Mesendoderm (in vitro differentiated cells): ENCODE measurements at places on chromosomes 11 and 22.

DNA sequence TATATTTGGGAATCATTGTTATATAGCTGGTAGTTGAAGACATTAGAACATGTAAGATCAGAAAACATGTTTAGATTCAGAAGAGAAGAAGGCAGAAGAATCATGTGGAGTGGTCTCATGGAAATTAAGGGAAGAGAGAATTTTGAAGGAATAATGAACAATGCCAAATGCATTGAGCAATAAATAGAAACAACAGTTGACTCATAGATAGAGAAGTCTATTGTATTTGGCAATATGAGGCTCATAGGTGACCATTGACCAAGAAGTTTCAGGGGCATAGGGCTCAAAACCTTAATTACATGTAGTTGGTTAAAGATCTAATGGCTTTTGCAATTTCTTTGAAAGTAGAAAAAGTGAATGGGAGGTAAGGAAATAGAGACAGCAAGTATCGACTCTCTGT, 123.9 kb downstream of the PAX6 start:
- no peak for DNase-seq

GRCh38 chr11:126482586-126483108, 127.2 kb downstream of the ST3GAL4 start:
- DNase-seq = no peak

DNA sequence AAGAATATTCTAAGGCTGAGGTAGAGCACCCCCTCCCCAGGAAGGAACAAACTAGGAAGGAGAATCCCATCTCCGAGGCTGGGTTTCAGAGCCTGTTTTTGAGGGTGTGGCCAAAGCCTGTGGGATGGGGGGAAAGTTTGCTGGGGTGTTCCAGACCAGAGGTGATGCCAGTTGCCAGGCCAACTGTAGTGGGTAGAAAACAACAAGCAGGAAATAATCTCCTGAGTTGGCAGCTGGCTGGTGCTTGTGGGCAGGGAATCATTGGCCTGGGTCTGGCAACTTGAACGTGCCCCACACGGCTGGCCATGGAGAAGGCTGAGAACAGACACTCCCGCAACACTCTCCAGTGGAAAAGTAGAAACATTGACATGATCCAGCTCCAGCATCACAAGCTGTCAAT, 385.6 kb downstream of the ETS1 start:
- DNase-seq = no peak

DNA sequence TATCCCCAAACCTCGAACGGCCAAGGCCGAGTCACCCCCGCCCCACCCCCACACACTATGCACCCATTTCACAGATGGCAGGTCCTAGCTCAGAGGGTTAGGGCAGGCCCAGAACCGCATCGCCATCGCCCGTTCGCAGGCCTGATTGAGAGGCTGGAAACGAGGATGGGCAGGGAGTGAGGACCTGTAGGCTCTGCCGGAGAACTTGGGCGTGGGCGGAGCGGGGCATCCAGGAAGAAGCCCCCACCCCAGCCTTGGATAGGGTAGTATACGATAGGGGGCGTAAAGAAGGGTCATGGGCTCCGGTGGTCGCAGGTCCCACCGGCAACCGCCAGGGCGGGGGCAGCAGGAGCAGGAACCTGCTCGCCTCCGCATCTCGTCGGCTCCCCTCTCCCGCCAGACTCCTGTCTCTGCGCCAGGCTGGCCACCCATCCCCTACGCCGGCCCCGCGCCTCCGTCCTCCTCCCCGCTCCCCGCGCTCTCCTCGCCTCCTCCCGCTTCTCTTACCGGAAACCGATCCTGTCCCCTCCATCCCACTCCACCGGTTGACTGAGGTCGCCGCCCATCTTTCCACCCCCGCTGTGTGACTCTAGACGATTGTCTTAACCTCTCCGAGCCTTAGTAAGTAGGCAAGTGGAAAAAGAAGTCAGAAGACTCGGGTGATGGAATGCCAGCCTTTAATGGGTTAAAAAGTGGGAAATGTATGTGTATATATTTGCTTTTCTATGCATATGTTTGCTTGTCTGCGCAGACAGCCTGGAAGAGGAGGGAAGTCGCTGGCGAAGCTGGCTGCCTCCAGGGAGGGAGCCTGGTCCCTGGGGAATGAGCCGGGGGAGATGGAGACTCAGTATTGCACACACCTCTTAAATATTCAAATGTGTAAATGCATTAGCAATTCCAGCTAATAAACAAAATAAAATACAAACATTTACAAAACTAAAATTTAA, 52.8 kb downstream of the CYTH4 start:
- peak; percentile 50 for DNase-seq

- no peak for DNase-seq
These were observed 33.3 kb downstream of the DENND5A start for GRCh38 chr11:9231848-9232177.

DNA sequence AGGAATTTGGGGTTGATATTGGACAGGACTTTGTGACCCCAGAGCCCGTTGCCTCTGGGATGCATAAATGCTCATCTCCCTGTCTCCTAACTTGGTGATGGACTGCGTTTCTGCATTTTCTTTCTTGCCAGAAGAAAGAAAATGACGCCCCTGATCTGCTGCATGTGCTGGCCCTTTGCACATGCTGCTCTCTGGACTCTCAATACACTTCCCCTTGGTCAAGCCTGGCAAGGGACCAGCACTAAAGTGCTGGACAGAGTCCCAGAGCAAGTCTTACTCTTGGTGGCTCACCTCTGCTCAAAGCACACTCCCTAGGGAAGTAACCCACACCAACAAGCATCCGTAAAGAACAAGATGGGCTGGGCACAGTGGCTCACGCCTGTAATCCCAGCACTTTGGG, 40.7 kb downstream of the MYH9 start:
- DNase-seq = no peak

GRCh38 chr11:63574856-63575602, 11.8 kb upstream of the PLAAT2 start:
- DNase-seq = no peak

GRCh38 chr11:60280412-60280811, at the start of gene MS4A4A:
TSS of gene MS4A4A (plus strand) at chr11:60280666. CDS start at chr11:60280676, 10 bp downstream.
- DNase-seq = no peak

DNA sequence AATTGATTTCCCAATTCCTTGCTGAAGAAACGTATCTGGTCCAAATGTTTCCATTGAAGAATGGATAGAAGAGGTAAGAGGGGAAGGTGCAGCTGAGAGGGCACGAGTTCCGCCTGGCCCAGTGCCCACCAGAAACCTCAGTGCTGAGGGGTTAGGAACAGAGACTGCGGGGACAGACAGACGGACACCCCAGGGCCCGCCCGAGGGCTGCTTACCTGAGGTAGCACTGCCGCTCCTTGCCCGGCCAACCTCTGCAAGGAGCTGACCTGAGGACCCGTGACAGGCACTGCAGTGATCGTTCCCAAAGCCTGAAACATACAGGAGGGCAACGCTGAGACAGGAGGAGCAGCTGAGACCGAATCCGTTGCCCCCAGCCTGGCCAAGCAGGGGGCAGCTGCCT, 89.6 kb downstream of the PHF21B start:
- DNase-seq = no peak

DNA sequence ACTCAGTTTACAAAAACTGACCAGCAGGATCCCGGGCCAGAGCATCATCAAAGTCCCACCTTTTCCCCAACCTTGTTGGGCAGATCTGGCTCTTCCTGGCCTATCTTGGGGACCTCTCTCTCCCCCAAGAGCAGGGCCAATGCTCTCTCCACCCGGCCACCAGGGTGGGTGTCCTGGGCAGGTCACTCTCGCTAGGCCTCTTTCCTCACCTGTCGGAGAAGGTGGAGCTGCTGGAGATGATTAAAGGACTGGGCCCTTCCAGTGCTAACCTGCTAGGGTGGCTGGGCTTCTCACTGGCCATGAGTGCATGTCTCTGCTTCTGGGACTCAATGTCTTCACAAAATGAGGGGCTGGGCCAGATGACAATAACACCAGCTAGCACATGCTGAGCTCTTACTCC, 2.9 kb upstream of the CAPN5 start:
- DNase-seq = no peak

GRCh38 chr22:27219036-27219435, 561.6 kb downstream of the MIAT start:
- DNase-seq = no peak

DNA sequence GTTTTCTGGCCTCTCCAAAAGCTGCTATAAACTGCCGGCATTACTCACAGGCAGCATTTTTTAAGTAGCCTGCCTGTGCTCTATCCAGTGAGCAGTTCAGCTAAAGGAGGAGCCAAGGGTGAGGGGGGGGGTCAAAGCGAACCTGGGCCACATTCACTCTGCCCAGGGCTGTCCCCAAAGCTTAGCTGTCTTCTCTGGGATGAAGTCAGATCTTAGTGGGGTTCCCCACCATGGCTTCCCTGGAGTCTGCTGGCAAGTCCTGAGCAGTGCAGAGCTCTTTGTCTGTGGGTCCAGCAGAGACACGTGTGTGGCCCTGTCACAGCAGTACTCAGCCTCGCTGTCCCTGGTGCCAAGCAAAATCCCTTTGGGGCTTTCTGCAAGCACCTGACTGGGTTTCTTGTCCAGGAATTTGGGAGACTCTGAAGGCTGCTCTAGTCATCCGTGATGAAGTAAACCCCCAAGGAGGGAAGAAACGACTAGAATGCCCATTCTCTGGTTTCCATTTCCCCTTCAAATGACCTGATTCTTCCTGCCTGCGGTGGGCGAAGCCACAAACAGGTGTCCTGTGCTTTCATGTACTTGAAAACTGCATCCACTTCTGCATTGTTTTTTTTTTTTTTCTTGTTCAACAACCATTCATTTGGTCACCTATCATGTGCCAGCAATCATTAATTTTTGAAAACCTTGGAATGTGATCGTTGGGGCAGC, 2.6 kb downstream of the KCNJ5 start:
- DNase-seq = no peak

- DNase-seq = peak; percentile 10
These were observed 380.1 kb downstream of the METTL15 start for GRCh38 chr11:28488336-28488735.

DNA sequence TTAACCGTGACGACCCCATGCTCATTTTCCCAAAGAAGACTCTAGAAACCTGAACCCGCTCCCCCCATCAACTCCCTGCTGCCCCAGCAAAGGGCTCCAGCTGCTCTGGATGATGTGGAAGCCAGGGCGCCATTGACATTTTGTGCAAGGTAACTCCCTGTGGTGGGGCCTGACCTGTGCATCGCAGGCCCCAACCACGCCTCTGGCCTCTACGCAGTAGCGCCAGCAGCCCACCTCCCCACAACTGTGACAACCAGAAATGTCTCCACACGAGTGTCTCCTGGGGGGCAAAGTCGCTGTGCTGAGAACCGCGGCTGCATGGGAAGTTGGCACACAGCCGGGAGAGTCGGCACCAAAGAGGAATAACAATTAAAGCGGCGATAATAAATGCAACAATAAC, 86.9 kb upstream of the PRR5 start:
- DNase-seq = no peak

- no peak for DNase-seq
These were observed 15.2 kb downstream of the ENDOD1 start for GRCh38 chr11:95104856-95105255.

- DNase-seq = peak; percentile 58
These were observed 512.8 kb downstream of the INSC start for GRCh38 chr11:15627560-15627959.

DNA sequence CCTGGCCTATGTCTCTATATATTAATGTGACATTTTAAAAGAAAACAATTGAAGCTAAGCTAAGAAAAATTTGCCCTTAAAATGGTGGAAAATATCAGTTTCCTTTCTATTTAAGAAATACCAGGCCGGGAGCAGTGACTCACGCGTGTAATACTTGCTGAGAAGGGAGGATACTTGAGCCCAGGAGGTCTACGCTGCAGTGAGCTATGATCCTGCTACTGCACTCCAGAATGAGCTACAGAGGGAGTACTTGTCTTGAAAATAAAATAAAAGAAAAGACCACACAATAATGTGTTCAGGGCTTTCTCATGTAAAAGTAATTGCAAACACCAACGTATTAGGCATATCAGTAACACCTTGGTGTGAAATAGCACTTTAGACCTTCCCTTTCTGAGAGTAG, 1.4 kb upstream of the PRSS23 start:
- peak; percentile 54 for DNase-seq

DNA sequence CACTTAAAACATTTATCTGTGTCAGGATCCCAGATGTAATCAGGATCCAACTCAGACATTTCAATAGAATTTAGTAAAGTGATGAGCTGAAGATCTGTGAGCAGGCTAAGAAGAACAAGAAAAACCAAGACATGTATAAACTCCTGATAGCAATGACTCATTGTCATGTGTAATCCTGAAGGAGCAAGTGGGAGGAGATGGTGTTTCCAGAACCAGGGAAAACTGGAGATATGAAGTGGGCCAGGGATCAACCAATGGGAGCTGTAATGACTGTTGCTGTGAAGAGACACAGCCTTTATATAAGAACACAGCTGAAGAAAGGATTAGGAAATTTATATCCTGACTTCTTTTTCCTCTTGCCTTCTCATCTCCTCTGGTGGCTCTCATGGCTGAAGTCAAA, 682.5 kb upstream of the ARHGAP42 start:
- no peak for DNase-seq

DNA sequence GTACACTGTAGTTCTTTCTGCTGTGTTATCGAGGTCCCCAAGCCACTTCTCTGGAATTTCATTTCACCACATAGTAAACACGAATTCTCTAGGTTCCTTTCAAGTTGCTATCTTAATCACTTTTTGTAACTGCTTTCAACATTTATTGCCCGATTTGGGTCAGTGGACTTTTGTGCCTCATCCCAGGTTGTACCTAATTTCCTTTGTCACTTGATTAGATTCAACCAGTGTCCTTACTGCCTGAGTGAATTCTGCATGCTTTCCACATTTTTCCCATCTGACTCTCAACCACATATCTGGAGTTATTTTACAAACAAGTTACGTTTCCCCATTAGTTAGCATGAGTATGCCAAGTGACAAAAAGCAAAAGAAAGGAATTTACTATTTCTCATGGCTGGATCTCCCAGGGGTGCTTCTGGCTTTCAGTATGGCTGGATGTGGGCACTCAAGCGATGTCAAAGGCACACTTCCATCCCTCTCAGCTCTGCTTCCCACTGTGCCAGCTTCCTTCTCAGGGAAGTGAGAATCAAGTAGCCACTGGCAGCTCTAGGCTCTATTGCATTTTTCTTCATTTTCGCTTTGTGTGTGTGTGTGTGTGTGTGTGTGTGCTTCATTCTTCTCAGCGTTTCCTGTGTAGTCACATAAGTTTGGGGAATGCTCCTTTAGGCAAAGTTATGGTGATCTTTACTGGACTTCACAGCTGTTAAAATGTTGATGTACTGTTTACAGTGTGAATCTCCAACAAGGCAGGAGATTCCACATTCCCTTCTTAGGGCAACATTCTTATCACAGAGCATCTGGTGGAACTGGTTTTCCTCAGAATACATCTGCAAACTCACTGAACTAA, 128.9 kb downstream of the DBX1 start:
- peak; percentile 93 for DNase-seq

GRCh38 chr11:405954-406795, 8.6 kb downstream of the SIGIRR start:
- DNase-seq = no peak

- DNase-seq = peak; percentile 75
These were observed at the start of gene ARHGAP20 for GRCh38 chr11:110711776-110712658. TSS of gene ARHGAP20 (minus strand) at chr11:110712437. CDS start at chr11:110712231, 206 bp downstream.

GRCh38 chr11:21810650-21811049, 382.2 kb upstream of the ANO5 start:
- DNase-seq = no peak

- no peak for DNase-seq
These were observed 35.2 kb upstream of the PARVG start for GRCh38 chr22:44145544-44145943.
